Fibroblast of skin of left biceps (primary cell): ENCODE measurements at places on chromosomes 7 and 10.

- DNase-seq = no peak
Measured at GRCh38 chr10:72561745-72562166, 64.1 kb downstream of the MICU1 start.

DNA sequence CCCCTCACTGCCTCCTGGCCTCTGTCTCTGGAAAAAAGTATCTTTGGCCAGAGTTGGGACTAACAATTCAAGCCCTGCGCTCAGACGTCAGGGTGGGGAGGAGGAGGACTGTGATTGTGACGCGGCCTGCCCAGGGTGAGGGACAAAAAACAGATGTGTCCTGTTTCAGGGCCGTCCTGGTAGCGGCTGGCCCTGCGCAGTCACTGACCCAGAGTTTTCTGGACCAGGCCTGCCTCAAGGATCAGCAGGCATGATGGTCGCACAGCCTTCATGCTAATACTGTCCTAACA is 110.1 kb downstream of the CYTH3 start:
- no peak for DNase-seq

DNA sequence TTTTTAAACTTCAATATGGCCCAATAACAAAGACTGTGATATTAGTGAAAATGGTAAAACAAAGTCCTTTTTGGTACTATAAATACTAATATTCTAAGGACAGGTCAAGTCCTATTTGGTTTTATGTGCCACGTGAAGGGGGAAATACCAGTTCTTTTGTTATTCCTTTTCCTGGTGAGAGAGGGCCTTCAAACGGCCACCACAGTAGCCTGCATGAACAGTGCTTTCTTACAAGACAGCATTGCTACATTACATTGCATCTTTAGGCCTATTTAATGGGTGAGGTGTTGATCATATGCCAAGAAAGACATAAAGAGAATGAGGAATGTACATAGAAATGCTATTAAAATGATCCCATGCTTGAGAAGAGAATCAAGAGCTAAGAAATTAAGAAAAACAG is 214.8 kb downstream of the LRRTM3 start:
- no peak for DNase-seq

GRCh38 chr7:38323156-38323555 is 49.7 kb upstream of the TARP start:
- DNase-seq = no peak

DNA sequence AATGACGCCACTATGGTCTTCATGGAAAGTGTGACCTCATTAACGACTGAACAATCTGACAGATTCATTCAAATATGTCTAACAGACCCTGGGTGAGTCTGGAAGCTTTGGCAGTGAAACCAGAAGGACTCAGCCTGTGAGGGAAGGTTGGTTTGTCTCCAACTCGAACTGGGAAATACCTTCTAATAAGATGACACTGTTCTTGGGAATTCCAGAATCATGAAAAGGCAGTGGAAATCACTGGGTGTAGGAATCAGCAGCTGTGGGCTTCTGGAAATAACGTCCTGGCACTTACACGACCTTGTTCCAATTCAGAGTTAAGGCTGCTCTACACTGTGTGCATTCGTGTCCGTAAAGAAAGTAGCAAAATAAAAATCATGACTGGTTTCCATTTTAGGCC is 75.1 kb downstream of the DGKI start:
- DNase-seq = peak; percentile 70
